Stimulated activated CD4-positive, alpha-beta T cell treated with anti-CD3 and anti-CD28 coated beads, TNF-alpha, amount 100 ng/mL, for 24 hours (primary cell): ENCODE measurements at places on chromosomes 4 and X.
A peak's percentile ranks its signal among the peaks of the same experiment; 100 is the strongest.

GRCh38 chr4:76108467-76109181, 34.1 kb downstream of the ART3 start:
- DNase-seq, result no peak

DNA sequence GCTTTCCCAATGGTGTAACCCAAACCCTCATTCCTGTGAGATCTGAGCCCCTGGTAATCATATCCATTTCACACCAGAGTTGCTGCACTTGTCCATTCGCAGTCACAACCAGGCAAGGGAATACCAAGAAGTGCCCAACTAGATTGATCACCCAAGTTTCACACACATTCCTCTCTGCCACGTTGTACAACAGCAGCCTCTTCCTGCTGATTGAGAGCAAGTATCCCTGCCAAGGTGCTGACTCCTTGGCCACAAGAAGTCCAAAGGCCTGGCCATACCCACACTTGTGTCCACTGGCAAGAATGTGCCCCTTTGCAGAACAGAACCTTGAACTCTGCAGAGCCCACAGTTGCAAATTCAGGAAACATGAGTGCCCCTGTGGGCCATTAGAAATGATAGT, 6.5 kb upstream of the ACOT9 start:
- DNase-seq, result no peak

DNA sequence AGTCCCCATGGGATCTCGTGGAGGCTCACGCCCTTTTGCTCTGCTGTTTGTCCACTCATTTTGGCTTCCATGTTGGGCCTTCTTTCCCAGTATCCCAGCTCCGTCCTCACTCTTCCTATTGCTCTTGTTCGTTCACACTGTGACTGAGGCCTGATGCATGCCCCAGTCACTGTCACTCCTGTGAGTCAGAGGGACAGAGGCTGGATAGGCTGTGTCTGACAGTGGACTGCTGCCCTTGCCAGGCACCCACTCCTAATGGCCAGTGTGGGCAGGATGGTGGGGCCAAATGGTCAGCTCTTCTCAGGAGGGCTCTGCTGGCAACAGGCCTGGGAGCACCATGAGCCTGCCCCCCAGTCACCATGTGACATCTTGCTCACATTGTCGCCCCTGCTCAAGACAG, 40.0 kb downstream of the HADH start:
- no peak for DNase-seq

- DNase-seq, result no peak
Measured at GRCh38 chr4:25813448-25814106, 49.2 kb downstream of the SEL1L3 start.

DNA sequence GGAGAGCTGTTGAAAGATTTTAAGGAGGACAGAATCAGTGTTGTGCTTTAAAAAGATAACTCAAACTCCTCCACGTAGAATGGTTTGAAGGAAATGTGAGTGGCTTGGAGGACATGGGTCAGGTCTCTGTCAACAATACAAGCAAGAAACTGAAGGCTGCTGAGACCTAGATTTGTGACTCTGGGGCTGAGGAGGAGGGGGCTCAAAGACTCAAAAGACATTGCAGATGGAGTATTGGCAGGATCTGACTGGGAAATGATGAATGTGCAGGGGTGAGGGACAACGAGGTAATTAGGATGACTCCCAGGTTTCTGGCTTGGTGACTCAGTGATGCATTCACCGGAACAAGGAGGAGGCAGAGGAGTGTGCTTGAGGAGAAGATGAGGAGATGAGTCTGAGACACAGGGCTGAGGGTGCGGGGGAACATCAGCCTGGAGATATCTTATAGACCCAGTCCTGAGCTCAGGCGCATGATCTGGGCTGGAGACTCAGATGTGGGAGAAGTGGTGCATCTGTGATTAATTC, 3.3 kb upstream of the RPS4X start:
- DNase-seq, result no peak

DNA sequence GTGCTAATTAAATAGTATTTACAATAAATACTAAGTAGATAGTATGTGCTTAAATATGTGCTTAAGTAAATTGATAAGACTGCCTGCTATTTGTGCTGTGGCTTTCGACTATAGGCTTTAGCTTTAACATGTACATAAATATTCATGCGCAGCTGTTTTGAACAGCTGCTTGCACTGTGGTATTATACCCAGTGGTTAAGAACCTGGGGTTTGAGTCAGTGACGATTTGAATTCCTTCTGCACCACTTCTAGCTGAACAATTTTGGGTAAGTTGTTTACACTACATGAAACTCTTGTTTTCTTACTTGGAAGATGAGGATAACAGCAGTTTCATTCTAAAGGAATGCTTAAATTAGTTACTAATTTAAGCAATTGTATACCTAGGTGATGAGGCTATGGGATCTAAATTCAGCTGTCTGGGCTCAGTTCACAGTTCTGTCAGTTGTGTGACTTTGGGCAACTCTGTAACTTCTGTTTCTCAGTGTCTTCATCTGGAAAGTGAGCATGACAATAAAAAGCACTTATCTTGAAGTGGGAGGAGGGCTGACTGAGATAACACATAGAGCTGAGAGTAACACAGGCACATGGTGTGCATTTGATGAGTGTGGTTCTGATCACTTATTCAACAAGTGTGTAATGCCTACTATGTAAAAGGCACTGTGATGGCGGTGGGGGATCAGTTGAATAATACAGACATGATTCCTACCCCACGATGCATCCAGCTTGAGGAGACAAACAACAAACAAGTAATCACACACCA, 37.0 kb downstream of the HPGDS start:
- no peak for DNase-seq

DNA sequence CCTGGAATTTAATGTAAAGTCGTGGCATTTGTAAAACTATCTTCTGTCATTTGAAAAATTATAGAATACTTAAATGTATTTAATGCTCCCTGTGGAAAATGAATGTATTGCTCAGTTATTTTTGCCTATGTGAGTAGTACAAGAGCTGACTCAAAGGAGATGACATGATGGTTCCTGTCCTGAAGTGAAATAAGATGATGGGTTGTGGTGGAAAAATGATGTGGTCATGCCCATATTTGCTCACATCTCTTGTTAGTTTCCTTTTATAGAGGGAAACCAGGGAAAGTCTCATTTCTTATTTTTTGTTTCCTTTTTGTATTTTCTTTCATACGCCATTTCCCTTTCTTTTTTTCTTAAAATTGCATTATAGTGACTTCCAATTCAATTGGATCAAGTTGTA, 23.7 kb downstream of the PLS3 start:
- no peak for DNase-seq

DNA sequence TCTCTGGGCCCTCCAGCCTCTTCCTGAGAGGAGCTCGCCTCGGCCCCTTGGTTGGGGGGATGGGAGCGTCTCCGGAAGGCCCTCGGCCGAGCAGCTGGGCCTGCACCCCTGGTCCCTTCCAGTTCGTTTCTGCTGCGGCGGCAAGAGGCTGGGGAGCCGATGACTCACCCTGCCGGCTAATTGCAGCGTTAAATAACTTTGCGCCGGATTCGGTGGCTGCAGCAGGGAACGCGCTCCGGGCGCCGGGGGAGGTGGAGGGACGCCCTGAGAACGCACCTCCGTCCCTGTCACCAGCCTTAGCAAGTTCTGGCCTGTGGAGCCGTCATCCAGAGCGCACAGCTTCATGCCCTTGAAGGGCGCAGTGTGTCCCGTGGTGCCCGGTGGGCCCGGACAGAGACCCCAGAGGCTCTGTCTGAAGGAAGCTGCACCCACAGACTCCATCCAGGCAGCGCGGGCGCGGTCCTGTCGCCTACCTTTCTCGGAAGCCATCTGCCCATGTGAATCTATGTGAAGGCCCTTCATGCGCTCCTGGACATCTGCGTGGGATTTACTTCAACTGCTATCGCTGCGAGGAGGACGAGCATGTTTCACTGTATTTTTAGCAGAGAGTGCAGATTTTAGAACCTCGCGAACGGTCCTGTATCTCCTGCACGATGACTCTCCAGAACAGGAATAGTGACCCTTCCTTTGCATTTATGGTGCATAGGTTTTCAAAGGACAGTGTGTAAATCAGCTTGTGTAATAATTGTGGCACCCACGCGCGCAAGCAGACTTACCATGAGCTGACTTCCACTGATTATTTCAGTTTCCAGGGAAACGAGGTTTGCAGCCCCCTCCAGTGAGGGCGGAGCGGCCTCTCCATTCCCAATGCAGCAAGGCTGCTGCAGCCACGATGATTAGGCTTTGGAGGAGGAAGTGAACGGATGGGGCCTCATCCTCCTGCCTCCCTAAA, 1.7 kb upstream of the TMEM271 start:
- peak; percentile 41 for DNase-seq

- DNase-seq, result no peak
Measured at GRCh38 chrX:113009029-113009428, 168.4 kb upstream of the AMOT start.

DNA sequence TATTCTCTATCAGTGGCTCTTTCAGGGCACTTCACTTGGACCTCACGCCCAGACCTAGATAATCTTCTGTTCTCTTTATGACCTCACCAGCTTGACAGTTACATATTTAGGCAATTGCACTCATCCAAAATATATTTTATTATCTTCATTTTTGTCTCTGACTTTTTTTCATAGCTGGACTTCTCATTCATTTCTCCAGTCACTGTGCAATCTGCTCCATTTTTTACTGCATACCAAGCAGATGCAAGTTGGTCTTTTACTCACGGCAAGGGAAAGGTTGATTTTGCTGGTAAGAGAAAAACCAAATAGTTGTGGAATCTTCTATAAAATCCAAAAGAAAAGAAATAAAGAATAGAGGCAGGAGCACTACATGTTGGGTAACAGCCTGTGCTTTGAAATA, 31.7 kb downstream of the MAD2L1 start:
- no peak for DNase-seq

DNA sequence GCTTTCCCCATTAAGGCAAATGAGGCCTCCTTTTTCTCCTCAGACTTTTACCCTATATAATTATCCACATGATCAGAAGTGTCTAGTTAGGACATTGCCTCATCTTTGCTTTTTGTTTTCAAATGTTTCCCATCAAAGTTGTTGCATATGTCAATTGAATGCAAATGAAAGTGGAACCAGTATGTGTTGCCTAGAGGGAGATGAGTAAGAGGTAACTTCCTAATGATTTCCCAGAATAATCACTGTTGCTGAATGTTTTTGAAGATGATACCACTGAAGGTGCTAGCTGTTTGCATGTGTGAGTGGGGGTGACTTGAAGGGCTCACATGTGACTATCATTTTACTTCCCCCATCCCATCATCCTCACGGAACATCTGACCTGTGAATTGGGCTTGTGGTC, 33.9 kb downstream of the PAK3 start:
- no peak for DNase-seq

GRCh38 chr4:37892641-37893040, 1.8 kb downstream of the TBC1D1 start:
- no peak for DNase-seq

GRCh38 chr4:77827343-77827742, 8.2 kb upstream of the CNOT6L start:
- no peak for DNase-seq

DNA sequence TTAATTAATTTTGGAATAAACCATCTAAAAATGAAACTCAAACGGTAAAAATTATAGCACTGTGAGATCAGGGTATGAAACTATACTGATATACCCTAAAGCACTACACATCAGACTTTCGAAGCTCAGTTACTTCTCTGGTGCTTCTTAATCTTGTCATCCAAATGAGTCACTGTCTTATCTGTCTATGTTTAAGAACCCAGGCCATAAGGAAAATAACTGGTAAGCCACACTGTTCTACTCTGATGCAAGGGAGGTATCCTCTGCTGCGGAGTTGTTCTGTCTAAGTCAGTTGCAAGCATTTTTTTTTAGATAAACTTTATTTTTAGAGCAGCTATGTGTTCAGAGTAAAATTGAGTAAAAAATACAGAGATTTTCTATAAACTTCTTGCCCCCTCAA, 830.8 kb upstream of the POU3F4 start:
- DNase-seq, result no peak

- DNase-seq, result no peak
Measured at GRCh38 chrX:41984628-41985027, 61.3 kb upstream of the CASK start.

- DNase-seq, result no peak
Measured at GRCh38 chrX:720825-721224, 90.2 kb downstream of the SHOX start.

DNA sequence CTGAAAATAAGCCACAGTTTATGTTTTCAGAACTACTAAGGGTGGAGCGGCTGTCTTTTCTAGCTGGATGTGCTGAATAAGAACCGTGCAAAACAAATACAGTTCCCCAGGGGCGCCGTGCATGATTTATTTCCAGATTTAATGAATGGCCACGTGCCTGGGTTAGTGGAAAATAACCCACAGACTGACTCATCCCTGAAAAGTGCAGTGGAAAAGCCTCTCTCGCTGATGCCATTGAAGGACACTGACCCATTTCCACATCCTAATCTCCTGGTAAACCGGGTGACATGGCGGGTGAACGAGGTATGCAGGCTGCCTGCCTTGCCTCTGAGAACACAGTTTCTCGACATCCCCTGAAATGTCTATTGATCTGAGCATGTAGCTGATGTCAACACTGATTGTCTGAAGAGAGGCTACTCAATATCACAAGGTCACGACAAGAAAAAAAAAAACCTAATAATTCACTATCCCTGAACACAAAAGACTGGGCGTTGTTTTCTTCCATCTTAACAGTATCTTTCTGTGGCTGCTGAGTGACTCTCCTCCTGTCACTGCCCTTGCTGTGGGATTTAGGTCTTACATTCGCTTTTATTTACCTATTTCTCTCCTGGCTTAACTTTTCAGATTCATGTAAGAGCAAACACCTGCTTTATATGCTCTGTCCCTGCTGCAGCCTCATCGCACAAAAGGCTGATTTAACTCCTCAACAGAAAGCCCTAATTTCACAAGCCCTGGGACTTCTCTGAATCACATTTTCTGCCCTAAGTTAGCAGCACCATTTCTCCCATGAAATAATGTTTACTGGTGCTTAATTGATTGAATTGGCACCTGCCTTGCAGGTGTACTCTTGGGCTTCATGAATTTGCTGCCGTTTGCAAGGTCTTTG, 76.9 kb upstream of the SCOC start:
- no peak for DNase-seq

DNA sequence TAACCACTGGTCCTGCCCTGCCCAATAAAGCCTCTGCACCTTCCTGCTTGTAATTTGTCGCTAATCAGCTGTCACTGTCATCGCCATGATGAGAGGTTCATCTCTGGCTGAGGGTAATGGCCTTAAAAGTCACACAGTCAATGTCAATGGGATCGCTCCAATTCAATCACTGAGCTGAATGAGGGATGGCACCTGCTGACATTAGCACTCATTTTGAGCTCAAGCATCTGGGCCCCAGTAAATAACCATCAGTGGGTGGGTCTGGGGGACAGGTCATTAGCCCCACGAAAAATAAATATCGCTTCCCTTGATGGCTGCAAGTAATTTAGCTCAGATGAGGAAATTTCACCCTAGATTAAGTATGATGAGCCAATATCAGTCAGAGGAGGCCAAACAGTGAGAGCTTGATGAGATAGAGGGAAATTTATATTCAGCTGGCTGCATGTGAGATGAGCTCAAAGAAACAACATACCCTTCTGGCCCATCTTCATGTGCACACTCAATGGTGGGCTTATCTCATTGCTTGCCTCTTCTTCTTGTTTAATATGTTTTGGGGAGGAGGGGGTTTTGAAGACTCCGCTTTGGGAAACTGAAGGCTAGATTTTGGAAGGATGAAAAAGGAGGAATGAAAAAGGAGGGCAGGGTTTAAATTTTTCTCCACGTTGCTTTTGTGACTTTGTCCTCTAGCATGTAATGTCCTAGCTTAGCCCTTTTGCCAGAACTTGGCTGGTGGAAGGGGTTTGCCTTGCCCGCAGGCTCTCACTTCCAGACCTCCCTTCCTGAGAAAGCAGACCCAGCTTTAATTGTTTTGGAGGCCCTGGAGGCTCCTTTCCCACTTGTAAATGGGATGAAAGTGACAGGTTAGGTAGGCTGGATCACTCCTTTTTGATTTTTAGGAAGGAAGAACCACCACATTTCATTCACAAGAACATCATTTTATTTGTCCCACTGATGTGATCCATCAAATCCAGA, 84.8 kb upstream of the PAQR3 start:
- no peak for DNase-seq
